Stimulated activated naive B cell treated with anti-CD40 and anti-IgM and Interleukin-4, amounts not matched to agents 10 μg/mL and 1 μg/mL and 100 μg/mL, for 72 hours (primary cell): ENCODE measurements at places on chromosomes 7 and 10.

DNA sequence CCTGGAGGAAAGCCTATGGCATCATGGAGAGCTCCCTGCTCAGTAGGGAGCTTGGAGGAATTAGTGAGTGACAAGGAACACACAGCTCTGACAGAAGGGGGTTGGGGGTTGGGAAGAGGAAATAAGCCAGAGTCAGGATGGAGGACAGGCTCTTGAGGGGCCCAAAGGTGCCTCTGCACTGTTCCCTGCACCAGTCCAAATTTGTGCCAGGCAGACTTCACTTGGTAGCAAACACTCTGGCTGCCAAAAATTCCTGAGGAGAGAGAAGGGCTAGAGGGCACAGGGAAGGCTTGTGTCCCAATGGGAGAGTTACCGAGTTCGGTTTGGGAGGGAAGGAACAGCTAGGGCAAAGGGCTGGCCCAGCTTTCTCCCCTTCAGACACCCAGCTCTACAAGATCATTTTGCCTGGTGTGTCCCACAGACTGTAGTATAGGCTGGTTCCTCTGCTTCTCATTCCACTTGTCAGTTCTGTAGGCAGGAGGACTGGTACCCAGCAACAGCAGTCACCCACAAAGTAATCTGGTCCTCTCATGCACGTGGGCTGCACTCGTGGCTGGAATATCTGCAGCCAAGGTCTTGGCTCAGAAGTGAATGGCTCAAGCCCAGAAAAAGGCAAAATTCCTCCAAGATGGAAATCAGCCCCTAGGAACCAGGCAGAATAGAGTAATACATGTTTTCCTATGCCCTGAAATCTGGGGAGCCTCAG is 8.0 kb upstream of the KCNIP2 start:
- no peak for DNase-seq

DNA sequence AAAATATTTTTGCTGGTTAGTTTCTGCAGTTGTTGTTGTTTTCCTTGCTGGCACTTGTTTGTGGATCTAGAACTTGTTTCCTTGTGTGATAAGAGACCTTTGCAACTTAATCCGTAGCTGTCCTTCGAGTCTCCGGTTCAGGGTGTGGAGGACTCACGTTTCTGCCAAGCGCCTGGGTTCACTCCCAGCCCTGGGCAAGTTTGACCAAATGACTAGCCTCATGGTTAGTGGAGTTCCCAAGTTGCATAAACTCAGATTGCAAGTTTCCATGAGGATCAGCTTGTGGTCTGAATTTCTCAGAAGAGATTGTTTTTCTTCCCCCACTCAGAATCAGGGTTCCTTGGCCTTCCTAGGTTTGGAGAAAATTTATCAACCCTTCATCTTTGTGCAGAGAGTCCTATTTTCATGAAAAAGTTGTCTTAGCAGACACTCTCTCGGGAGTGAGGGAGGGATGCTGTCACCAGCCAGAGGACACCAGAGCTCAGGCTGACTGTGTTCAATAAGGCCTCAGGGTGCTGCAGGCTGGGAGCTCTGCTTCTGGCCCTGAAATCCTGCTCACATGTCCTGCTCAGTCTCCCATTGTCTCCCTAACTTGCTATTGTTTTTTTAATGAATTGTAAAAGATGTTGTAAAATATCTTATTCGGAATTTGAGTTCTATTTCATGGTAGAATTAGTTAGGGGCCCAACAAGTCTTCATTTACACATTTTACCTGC is 377.7 kb upstream of the KLF6 start:
- DNase-seq = no peak

- no peak for DNase-seq
These were observed 81.6 kb downstream of the CHN2 start for GRCh38 chr7:29276199-29276598.

DNA sequence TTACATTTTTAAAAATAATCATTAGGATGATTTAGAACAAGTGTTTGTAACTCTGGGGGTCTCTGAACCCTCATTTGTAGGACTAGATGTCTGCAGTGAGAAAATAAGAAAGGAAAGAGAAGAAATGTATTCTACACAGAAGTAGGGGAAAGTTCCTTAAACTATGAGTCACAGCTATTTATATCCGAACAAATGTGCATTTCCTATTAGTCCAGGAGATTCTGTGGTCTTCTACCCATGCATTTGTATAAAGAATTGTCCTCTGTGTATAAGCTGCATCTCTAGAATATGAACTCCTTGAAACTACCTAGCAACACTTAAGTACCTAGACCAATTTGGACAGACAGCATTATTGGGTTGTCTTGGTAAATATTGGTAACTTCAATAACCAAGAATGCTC is 15.9 kb upstream of the CD36 start:
- no peak for DNase-seq
